ENCODE measurements at places on chromosomes 16 and 17.

DNA sequence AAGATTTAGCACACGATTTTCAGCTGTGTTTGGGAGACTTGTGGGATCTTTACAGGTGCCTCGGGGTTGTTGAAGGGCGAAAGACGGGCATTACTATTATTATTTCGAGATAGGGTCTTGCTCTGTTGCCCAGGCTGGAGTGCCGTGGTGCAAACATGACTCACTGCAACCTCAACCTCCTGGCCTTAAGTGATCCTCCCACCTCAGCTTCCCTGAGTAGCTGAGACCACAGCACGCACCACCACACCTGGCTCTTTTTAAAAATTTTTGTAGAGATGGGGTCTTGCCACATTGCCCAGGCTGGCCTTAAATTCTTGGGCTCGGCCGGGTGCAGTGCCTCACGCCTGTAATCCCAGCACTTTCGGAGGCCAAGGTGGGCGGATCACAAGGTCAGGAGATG, 29.7 kb upstream of the PHB1 start:
- no peak for DNase-seq

- peak; percentile 75 for DNase-seq
These were observed at the start of gene PHOSPHO1 for GRCh38 chr17:49230636-49231562. Gene PHOSPHO1, minus strand, starts transcription at chr17:49230787. Its CDS starts 4,096 bp downstream, at chr17:49226691.

GRCh38 chr17:56929362-56929969, 15.6 kb upstream of the TRIM25 start:
- DNase-seq, result no peak

DNA sequence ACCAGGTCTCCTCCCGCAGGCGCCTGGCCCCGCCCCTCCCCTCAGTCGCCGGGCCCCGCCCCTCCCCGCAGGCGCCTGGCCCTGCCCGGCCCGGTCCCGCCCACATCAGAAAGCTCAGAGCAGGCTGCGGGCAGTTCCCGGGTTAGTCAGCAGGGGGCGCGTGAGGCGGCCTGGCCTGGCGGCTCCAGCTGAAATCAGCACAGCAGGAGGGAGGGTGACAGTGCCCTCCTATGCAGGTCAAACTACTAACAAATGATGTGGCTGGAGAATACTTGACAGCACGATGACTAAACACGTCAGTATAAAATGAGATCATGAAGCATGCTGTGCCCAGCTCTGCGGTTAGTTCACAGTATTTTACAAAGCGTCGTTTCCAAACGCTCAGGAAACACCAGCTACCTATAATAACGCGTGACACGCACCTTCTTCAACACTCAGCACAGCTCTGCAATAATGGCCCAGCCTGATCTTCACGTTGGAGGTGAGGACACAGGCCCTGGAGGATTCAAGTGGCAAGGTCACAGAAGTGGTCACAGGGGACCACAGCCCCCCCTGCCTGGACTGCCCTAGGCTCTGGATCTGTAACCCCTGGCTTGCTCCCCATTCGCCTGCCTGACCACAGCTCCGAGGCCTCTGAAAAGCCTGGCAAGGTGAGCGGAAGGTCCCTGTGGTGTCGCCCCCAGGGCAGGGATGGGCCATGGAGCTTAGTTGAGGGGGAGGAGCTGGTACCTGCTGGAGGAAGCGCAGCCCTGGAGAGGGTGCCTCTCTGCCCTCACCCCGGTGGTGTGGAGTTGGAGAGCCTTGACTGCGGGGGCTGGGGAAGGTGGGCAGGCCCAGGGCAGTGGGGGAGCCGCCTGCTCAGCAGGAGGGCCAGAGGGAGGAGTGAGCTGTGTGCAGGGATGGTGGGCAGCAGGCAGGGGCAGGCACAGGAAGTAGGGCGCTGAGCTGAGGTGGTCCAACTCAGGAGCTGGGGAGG, 81.2 kb downstream of the KCNJ12 start:
- peak; percentile 85 for DNase-seq

GRCh38 chr17:19410875-19411620, at the start of gene RNF112:
Gene RNF112, plus strand, starts transcription at chr17:19411232. Its CDS starts 177 bp downstream, at chr17:19411409.
- DNase-seq, result peak; percentile 67

- no peak for DNase-seq
These were observed 12.7 kb upstream of the PABPN1L start for GRCh38 chr16:88878967-88879787.

- DNase-seq, result peak; percentile 5
These were observed 51.8 kb downstream of the METTL16 start for GRCh38 chr17:2459917-2460271.

Measured in fibroblast of lung (primary cell).